ENCODE measurements at places on chromosomes 5 and 9.
A peak's percentile ranks its signal among the peaks of the same experiment; 100 is the strongest.

DNA sequence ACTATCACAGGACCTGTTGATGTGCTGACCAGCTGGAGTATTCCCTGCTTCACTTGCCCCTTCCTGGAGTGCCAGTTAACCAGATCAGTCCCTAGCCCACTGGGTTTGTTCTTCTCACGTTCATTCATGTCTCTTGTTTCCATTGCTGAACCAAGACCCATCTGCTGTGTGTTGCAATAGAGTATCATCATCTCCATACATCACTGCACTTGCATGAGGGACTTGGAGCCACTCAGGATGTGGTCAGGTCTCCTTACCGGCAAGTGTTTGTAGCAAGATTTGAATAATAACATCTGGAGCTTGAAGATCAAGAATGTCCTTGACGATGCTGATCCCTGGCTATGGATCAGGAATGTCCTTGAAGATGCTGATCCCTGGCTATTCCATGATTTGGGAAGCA lies 358.6 kb downstream of the IRX1 start:
- DNase-seq = no peak

- DNase-seq = no peak
These were observed 711 bp downstream of the MRPL50 start for GRCh38 chr9:101397746-101398067.

DNA sequence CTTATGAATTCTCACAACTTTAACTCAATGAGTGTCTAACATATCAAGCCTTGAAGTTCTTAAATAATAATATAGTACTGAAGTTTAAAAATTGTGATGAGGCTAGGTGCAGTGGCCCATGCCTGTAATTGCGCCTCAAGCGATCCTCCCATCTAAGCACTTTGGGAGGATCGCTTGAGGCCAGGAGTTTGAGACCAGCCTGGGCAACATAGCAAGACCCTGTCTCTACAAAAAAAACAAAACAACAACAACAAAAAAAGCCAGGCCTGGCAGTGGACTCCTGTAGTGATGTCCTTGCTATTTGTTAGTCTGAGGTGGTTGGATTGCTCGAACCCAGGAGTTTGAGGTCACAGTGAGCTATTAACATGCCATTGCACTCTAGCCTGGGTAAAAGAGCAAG lies 98.4 kb downstream of the ADGRV1 start:
- no peak for DNase-seq

DNA sequence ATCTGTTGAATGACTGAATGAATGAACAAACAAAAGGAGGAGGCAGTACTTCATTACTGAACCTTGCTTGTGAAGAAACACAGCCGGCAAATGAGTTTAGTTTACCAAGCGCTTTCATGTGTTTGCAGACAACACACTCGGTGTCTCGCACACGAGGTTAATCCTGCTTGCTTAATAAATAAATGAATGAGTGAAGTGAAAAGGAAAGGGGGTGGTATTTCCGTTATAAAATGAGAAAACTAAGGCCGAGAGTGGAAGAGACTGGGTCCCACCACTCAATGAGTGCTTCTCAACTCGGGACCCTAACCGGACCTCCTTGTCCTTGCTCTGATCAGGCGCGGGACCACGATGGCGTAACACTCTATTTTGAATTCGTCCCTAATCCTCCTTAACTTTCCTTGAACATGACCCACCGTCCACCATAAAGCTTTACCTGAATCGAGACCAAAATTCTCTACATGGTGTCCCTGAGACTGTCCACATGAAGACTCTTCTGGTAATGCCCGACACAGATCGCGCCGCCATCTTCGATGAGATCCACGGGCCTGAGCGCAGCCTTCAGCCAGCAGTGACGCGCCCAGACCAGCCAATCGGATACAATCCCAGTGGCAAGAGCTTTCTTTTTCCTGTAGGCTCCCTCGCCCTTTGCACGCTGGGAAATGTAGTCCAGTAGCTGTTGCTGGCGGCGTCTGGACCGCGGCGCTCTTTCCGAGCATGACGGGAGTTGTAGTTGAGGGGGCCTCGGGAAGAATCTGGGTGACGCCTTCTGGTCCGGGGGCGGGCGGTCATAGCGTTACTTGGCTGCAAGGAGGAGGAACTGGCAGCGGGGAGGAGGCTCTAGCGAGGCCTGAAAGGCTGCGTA lies at the start of the genes MRPL50 and ZNF189:
MRPL50 (minus strand) TSS at position 551 of the 862 bp plus-strand sequence; CDS start at position 525, 26 bp downstream.
ZNF189 (plus strand) TSS at position 784 of the 862 bp plus-strand sequence. CDS start 306 bp downstream, outside the sequence.
- peak; percentile 91 for DNase-seq

- no peak for DNase-seq
These were observed 326.1 kb downstream of the PLK2 start for GRCh38 chr5:58133631-58134296.

GRCh38 chr5:102223542-102224477 lies 72.3 kb downstream of the SLCO4C1 start:
- DNase-seq = peak; percentile 24

DNA sequence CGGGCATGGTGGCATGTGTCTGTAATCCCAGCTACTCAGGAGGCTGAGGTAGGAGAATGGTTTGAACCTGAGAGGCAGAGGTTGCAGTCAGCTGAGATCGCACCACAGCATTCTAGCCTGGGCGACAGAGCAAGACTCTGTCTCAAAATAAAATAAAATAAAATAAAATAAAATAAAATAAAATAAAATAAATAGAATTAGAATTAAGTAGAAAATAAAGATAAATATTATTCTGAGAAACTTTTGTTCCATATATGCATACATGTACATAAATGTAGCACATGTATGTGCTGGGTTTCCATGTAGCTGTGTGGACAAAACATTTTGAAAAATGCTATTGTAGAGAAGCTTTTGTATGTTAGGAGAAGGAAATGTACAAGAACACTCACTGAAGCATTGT lies 129.4 kb upstream of the VLDLR start:
- DNase-seq = no peak

DNA sequence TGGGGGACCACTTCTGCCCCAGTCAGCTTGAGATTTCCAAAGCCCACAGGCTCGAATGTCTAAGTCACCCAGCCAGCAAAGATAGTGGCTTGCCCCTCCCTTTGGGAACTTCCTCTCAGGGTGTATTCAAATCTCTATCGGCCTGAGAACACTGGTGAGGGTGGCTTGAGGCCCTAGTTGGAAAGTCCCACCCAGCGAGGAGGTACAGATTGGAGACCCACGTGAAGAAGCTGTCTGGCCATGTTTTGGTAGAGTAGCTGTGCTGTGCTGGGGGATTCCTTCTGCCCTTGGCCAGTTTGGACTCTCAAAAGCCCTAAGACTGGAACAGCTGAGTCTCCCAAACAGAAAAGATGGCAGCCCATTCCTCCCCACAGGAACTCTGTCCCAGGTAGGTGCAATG lies 172.7 kb upstream of the RIOK2 start:
- DNase-seq = no peak

DNA sequence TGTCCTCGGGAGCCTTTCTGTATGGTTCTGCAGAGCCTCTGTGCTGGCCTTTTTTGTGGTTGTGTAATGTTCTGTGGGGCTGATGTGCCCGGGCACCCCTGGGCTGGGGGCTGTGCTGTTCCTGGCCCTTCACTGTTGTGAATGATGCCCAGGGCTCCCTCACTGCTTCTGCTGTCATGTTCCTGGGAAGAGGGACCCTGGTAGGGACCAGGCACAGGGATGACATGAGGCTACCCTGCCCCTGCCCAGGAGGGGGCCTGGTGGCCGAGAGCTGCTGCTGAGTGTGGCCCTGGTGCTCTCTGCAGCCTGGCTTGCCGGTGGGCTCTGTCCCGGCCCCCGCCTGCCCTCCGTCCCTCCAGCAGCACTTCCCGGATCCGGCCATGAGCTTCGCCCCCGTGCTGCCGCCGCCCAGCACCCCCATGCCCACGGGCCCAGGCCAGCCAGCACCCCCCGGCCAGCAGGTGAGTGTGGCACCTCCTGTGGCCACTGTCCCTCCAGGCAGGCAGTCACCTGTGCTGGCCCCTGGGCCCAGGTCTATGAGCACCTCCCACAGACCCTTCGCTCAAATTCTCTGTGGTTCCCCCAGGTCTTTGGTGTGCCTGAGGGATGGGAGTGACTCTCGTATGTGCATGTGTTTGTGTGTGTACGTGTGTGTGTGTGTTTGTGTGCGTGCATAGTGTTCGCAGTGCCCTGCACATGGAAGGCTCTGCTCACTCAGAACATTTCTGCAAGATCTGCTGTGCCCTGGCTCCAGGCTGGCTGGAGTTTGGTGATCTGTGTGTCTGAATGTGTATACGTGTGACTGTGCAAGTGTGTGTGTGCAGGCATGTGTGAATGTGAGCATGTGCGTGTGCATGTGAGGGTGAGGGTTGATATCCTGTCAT lies 72.3 kb downstream of the WNK2 start:
- DNase-seq = no peak

- DNase-seq = no peak
These were observed 23.1 kb downstream of the SLC25A25 start for GRCh38 chr9:128091144-128091543.

DNA sequence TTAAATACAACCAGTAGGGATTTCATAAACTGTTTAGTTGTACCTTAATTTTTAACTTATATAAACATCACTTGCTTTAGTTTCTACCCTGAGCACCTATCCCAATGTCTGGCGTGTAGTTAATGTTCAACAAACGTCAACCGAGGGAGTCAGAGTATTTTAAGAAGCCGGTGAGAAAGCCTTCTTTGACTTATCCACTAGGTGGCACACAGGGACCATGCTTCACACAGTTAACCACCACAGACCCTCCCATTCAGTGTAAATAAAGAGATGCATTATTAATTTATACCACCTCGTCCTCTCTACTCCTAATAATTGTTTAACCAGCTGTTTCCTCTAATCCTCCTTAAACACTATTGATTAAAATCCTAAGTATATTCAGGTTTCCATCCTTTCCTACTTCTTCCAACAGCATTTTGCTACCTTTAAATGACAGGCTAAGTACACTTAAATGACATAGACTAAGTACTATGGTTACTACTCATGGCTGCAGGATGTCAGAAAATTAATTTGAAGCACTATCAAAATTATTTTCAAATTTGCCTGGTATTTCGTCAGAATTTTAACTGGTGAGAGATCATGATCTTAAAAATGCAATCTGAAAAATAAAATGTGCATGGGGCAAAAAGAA lies 2.3 kb downstream of the HAPLN1 start:
- DNase-seq = no peak

DNA sequence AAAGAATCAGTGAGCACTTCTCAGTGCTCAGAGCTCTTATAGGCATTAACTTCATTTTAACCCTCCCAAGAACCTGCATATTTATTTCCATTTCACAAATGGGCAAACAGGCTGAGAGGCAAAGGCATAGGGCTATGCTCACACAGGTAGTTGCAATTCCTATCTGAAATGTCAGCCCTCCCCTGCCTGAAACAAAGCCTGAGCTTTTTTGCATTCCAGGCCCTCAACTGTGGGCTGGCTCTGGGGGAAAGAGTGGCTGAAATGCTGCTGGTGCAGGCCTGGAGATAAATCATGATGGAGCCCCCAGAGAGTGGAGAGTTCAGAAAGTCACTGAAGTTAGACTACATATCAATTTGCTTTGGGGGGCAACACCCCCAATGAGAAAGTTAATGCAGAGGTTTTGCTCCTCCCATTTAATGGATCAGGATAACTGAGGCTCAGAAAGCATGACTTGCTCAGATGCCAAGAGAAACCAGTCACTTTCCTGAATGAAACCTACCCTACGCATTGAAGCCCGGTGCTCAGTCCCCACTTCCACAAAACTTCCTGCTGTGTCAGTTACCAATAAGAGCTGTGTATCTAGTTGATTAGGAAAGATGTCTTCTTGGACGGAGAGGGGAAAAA lies 5.6 kb downstream of the DRD1 start:
- no peak for DNase-seq

GRCh38 chr5:178766936-178767912 lies 36.8 kb upstream of the ZNF354A start:
- DNase-seq = no peak

DNA sequence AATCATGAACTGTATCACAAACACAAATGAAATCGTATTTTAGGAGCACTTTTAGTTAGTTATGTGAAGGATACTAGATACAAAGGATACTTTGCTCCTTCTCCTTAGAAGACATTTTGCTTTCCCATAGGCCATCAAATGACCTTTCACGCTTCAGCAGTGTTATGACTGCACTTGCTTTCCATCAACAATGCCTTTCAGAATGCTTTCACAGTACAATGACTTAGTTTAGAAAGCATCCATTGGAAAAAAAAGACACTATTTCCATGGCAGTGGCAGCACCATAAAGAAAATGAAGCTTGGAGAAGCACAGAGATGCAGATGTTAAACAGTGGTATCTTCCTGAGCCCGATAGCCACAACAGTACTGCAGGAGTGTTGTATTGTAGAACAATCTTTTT lies 203.9 kb downstream of the PCSK1 start:
- no peak for DNase-seq

DNA sequence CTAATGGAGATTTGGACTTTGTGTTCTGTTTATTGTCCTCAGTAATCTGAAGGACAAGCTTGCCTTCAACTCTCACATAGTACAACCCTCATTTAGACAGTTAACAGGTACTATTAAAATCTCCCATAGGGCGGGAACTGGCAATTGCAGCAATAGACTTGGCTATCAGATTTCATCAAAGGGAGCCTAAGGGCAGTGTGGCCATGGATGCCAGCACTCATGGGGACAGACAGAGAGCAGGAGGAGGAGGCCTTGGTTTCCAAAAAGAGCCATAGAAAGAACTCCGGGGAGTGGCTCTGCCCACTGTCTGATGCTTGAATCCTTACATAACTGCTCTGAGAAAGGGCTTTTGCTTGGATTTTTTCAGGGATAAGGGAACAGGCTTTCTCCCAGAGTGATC lies 6.8 kb downstream of the SLC36A1 start:
- DNase-seq = no peak

GRCh38 chr9:110399983-110400382 lies 62.3 kb upstream of the TXNDC8 start:
- DNase-seq = no peak

DNA sequence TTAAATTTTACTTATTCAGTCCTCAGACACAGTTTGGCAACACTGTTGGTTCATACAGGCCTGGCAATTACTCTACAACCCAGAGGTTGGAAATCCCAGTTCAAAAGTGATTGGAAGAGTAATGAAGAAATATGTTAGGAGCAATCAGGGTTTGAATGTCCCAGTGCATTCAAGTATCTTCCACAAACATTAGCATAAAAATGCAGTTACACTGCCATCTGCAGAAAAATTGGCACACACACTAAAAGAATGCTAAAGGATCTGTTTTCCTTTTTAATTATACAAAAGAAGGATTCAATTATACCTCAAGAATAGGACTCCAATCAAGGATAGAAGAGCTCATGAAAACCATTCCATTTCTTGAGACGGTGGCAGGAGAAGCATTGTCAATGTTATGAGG lies 130.2 kb downstream of the DNAH5 start:
- DNase-seq = no peak

GRCh38 chr9:135551456-135551855 lies 5.5 kb downstream of the OBP2A start:
- DNase-seq = no peak

DNA sequence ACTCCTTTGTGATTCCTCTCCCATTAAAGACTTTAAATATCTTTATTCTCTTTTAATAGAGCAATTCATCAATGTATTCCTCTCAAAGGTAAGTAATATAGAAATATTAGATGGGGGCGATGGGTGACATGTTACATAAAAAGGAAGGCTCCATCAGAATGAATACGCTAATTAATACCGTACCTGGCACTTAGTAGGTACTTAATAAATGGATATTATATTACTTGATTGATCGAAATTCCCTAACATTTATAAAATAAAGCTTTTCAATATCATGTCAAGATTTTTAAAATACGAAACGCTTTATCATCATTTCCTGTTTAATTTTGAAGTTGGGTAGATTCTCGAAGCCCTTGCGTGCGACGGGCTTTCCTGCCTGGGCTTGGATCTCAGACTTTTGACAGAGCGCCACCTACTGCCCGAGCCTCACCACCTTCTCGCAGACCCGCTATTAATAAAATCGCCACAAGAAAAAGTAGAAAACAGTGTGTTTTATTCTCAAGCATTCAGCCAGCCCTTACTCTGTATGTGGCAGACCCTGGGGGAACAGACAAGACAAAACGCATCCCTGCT lies 99.4 kb downstream of the C5orf15 start:
- DNase-seq = peak; percentile 56

- DNase-seq = no peak
These were observed 64.0 kb upstream of the ERBIN start for GRCh38 chr5:65862384-65862783.
